ENCODE measurements at places on chromosomes 7 and 10.

- no peak for DNase-seq
Observed at GRCh38 chr7:147982307-147982706, 608.3 kb upstream of the C7orf33 start.

- no peak for DNase-seq
Observed at GRCh38 chr7:41877118-41877517, 174.2 kb upstream of the INHBA start.

- no peak for DNase-seq
Observed at GRCh38 chr7:55157764-55158105, 138.9 kb downstream of the EGFR start.

- no peak for DNase-seq
Observed at GRCh38 chr7:149297034-149297755, 35.2 kb downstream of the ZNF783 start.

DNA sequence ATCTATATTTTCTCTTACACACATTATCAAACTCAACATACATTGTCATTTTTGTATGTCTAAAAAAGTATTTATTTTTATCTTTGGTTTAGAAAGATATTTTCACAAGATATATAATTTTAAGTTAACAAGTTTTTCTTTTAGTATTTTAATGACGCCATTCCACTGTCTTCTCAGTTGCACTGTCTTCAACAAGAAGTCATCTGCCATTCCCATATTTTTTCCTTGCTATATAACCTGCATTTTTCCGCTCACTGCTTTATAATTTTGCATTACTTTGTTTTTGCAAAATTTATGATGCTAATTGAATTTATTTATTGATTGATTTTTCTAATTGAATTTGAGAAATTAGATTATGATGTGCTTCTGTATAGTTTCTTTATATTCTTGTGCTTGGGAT lies 357.8 kb upstream of the RNF32 start:
- no peak for DNase-seq

- DNase-seq, result no peak
Observed at GRCh38 chr10:124217906-124218804, 124.8 kb upstream of the CHST15 start.
